ENCODE measurements at places on chromosomes 1 and 21.

DNA sequence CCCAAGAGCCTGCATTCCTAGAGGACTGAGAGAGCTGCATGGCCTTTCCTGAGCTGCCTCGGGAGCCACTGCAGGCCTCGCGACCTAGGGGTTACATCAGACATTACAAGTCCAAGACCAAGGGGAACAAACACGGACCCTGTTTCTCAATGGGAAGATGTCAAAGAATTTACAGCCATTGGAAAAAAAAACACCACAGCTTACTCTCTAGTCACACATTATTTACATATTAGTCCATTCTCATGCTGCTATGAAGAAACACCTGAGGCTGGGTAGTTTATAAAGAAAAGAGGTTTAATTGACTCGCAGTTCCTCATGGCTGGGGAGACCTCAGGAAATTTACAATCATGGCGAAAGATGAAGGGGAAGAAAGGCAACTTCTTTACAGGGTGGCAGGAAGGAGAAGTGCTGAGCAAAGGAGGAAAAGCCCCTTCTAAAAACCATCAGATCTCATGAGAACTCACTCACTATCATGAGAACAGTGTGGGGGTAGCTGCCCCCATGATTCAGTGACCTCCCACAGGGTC, 8.4 kb upstream of the PRMT2 start:
- no peak for DNase-seq

DNA sequence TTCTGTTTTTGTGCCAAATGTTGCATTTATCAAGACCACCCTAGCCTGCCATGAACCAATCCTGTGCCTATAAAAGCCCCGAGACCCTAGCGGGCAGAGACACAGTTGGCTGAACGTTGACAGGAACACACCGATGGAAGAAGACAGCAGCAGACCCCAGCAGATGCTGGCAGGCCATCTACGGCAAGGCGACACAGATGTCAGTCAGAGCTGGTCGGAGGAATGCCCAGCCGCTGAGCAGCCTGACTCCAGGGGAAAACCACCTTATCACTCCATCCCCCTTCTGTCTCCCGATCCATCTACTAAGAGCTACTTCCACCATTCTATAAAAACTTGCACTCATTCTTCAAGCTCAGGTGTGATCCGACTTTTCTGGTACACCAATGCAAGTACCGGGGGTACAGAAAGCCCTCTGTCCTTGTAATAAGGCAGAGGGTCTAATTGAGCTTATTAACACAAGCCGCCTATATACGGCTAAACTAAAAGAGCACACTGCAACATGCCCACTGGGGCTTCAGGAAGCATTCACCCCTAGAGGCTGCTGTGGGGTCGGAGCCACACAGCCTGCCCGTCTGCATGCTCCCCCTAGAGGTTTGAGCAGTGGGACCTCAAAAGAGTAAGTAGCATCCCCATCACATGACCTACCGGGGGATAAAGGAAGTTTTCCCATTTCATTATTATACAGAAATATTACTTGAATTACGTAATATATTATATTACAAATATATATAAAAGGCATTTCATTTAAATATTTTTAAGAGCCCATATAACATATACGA, 1156.3 kb upstream of the B3GALT2 start:
- no peak for DNase-seq

DNA sequence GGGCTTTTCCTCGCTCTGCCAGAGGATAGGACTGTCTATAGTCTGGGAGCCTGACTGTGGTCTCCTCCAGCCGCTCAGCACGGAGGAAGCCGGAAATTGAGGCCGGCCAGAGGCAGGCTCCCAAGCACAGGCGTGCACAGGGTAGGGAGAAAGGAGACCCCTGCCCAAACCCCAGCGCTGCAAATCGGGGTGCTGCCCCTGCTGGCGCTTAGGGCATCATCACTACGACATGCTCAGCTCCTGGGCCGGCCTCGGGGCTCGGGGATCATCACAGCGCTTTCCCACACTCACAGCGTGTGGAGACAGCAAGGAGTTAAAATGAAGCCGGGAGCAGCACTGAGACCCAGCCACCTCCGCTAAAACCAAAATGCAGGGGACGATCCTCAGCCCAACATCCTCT, 62.8 kb upstream of the ARHGEF16 start:
- no peak for DNase-seq

GRCh38 chr1:96538883-96539282, 182.7 kb upstream of the PTBP2 start:
- DNase-seq = peak; percentile 94

GRCh38 chr21:34928637-34929036, 120.5 kb downstream of the RUNX1 start:
- no peak for DNase-seq

DNA sequence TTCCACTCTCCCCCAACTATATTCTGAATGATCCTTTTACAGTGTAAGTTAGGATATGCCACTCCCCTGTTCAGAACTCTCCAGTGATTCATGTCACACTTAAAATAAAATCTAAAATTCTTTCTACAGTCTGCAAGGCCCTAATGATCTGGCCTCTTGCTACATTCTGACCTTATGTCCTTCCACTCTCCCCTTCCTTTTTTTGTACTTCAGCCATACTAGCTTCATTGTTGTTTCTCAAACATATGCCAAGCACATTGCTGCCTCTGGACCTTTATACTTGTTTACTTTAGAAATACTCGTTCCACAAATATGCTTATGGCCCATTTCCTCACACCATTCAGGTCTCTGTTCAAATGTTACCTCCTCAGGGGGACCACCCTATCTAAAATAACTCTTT, 14.8 kb upstream of the PSMA5 start:
- peak; percentile 63 for DNase-seq

Measured in GM04504 (cell line).